ENCODE measurements at places on chromosomes 3 and 15.

DNA sequence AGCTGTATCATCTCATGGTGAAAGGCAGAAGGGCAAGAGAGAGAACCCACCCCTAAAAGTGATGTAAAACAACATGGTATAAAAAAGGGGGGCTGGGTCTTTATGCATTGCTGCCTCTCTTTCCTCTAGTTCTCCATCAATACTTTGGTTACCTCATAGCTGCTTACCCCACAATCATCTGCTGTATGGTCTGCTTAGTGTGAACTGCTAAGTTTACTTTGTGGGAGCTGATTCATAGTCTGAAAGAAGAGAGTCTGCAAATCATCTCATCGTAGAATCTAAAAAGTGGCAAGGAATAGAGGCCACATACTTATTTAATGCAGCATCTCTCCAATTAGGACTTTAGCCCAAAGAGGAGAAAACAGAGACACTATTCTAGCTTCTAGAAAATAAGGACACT lies 546.8 kb downstream of the GBE1 start:
- no peak for DNase-seq

DNA sequence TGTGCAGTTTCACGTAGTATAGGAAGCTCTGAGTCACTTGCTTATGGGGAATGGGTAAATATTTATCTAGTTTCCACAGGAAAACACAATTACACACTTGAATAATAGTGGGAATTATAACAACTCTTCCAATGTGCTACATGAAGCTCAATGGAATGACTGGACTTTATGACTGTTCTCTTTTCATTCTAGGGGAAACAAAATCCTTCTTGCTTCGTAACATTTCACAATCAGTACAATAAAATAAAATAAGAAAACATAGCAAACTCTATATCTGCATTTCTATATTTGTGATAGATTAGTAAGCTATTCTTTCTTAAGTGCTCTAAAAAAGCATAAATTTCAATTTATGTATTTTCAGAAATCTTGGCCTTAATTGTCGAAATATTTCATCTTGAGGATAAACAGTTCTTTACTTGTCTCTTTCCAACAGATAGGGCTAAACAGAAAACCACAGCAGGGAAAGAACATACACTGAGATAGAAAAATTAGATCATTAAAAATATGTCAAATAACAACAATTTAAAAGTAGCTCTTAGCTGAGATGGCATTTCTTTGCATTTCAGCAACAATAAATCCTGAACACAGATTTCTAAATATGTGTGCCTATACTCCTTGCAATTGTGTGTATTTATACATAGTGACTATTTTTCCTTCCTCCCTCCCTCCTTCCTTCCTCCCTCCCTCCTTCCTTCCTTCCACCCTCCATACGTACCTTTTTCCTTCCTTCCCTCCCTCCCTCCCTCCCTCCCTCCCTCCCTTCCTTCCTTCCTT lies 395.5 kb upstream of the KCNMB2 start:
- no peak for DNase-seq

DNA sequence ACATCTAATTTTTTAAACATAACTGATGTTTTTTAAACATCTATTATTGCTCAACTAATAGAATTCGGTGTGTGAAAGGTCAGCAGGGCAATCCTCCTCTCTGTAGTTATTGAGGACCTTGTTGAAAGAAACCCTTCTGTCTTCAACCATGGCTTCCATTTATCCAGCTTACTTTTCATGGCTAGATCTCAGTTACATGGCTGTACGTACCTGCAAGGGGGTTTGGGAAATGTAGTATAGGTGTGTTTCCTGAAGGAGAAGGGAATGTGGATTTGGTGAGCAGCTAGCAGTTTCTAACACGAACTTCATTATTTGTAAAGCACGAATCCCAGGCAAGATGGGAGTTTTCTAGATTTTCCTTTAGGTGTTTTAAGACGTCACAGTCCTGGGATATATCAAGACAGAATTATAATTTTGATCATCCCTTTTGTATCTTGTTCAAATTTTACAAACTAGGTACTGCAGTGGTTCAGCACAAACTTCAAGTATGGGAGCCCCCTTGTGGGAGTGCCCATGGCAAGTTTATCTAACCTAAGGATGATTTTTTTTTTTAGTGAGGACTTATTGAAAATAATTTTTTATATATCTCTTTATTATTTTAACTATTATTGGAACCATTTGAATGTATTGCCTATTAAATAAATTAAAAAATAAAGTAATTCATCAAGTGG lies 41.6 kb downstream of the FBXL2 start:
- no peak for DNase-seq

DNA sequence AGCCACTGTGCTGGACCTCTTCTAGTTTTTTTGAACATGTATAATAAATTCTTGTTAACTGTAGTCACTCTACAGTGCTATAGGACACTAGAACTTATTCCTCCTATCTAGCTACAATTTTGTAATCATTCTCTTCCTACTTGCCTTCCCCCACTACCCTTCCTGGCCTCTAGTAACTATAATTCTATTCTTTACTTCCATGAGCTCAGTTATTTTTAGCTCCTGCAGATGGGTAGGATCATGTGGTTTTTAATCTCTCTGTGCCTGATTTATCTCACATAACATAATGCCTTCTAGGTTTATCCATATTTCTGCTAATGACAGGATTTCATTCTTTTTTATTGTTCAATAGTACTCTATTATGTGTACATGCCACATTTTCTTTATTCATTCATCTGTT lies 113.2 kb upstream of the FGF7 start:
- DNase-seq: no peak

- DNase-seq: no peak
These were observed 78.7 kb upstream of the TGFBR2 start for GRCh38 chr3:30527720-30528119.

- DNase-seq: no peak
These were observed 188.1 kb upstream of the CHRM5 start for GRCh38 chr15:33780011-33780768.

DNA sequence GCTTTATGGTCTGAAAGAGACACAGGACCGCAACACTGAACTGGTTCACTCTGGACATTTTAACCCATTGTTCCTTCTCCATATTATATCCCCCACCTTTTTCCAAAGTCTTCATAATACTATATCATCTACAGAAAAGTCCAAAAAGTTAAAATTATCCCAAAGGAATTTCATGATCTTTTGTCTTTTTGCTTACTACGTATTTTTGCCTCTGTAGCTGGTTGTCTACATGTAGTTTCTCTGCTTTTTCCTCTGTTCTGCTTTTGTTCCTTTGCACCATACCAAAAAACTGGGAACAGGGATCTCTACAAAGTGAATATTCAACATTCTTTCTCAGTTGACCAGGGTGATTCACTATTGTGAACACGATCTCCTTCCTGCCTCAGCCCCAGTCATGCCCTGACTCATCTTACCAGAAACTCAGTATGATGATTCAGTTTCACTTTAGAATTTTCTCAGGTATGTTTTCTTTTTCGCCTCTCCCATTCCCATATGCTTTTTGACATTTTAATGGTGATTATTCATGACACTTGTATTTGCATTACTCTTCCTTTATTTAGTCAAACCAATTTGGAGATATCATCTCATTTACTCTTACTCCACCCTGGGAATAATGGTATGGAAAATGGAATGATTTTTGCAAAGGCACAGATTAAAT lies 14.5 kb downstream of the EMC4 start:
- peak; percentile 96 for DNase-seq

- peak; percentile 63 for DNase-seq
These were observed 6.2 kb downstream of the PPARG start for GRCh38 chr3:12294885-12295580.

DNA sequence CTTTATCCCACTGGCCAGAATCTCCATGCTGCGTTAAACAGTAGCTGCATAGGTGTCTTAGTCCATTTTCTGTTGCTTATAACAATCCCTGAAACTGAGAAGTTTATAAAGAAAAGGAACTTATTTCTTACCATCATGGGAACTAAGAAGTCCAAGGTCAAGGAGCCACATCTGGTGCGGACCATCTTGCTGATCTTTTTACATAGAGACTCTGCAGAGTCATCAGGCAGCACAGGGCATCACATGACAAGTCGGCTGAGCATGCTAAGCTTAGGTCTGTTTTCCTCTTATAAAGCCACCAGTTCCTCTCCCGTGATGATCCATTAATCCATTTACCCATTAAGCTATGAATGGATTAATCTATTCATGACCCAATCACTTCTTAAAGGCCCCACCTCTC lies 22.4 kb upstream of the FAM174B start:
- DNase-seq: no peak

DNA sequence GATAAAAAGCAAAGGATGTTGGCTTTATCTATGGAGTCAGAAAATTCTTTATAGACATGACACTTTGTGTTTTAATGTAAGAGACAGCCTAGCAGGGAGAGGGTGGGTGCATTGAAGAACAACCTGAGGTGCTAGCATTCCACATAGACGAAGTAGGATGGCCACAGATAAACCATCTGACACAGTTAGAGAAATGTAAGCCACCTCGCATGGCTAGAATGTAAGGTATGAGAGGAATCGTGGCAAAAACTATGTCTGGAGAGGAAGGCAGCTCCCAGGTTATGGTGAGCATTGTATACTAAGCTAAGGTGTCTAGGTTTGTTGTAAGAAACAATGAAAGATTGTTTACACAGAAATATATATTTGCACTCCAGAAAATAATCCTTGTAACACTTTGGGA lies 194.0 kb upstream of the SLITRK3 start:
- DNase-seq: no peak

DNA sequence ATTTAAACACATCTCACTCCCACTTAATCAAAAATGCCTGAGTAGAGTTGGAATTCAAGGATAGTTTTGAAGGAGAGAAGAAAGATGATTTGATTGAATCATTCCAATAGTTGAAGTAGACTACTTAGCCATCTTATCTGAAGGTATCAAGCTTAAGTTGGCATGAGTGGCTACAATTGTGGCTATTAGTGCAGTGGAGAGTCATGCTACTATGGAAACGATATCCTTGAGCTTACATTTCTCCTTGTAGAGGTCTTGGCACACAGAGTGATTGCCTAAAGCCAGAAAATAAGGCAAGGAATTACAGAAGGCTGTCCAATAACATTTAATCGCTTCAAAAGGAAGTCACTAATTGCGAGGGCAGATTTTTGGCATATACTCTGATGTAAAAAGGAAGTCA lies 1022.7 kb downstream of the IGSF11 start:
- no peak for DNase-seq

DNA sequence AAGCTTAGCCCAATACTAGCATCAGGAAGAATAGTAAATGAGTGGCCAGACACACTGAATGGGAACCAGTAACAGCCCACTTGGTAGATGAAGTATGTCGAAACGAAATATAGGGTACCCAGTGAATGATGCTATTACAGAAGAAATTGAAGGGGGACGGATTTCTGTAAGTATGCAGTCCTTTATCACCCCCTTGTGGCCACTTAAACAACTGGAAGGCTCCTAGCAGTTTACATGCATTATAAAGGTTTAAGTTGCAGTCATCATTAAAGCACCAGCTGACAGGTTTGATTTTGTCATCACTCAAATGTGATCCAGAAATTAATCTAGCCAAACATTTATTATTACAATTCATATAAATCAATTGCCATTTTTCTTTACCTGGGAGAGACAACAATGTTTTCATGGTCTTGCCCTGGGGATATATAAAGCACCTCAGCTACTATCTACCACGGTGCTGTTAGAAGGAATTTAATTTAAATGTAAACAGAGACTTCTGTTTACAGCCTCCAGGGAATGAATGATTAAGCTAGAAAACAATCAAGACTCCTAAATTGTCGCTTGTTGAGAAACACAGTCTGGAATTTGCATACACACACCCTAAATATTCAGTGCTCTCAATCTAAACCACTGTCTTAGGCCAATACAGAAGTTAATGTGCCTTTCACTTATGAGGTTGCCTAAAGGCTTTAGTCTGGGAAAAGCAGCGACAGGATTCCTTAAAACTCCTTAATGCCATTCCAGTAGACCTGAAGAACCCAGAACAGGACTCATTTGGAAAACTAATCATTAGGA lies 7.8 kb downstream of the EIF1B start:
- DNase-seq: peak; percentile 6

- no peak for DNase-seq
These were observed 166.6 kb upstream of the ZNF717 start for GRCh38 chr3:75951941-75952340.

DNA sequence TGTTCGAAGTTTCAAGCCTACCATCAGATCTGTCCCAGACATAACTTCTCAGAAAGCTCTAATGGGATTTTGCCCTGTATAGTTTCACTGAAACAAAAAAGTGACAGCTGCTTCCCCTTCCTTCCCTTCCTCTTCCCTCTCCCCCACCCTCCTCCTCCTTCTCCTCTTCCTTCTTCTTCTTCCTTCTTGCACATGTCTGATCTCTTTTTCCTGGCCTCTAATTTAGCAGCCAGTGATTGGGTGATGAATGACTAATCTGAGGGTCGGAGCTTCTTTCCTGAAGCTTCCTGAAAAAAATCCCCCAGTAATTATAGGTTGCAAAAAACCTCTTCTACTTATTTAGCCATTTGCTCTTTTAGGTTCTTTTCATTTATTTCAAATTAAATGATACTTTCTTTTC lies 168.7 kb downstream of the POTEB3 start:
- no peak for DNase-seq

DNA sequence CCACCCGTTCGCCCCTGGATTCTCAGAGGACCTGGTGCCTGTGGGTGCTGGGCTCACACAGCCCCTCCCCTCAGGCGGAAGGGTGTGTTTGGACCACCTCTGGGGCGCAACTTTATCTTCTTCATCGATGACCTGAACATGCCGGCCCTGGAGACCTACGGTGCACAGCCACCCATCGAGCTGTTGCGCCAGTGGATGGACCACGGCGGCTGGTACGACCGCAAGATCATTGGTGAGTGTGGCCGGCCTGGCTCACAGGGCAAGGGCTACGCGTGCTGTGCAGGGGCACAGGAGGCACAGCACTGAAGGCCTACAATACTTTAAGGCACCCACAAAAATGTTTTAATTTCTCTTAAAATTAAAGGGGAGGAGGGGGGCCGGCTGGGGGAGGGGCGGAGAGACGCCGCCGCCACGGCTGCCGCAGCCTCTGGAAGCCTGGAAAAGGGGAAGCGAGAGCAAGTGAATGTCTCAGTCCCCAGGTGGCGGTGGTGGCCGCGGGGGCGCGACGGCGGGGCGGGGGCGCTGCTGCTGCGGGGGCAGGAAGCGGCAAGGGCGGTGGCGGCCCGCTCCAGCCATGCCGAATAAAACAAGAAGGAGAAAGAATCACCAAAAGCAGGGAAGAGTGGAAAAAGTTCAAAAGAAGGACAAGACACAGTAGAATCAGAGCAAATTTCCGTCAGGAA lies 56.8 kb downstream of the DNAH1 start:
- DNase-seq: no peak

- no peak for DNase-seq
These were observed 222.1 kb downstream of the FHIT start for GRCh38 chr3:61029194-61029593.

- no peak for DNase-seq
These were observed 38.4 kb downstream of the ANAPC13 start for GRCh38 chr3:134447351-134447750.

- DNase-seq: no peak
These were observed 1.2 kb upstream of the HYAL2 start for GRCh38 chr3:50323614-50324199.

DNA sequence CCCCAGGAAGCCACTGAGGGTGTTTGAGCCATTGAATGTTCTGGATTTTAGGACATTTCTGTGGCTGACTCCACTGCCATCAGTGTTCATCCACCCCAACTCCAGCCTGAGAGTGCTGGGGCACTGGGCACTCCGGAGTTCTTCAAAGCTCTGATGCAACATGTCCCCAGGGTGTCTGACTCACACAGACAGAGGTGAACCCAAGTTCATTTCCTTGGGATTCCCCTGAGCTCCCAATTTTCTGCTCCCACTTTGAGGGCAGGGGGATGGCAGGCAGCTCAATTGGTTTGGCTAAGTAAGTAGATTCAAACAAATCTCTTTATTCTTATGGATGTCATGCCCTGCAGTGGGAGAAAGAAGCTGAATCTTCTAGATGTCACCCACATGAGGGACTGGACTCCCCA lies 2.2 kb downstream of the STRA6 start:
- DNase-seq: peak; percentile 53

All from epithelial cell of prostate (primary cell).